ENCODE measurements at places on chromosomes 5 and 9. TPM values are rescaled to one million over a fixed set of nuclear protein-coding genes. Genes with fewer than 3 reads are reported as not detected.

The INSL6 gene
- total RNA-seq: not detected

The IARS1 gene
- total RNA-seq: 115 TPM

The C5 gene
- 1.6 TPM for total RNA-seq

The SPATA31A3 gene
- not detected for total RNA-seq

The NPDC1 gene
- 82.7 TPM for total RNA-seq

The OR1Q1 gene
- not detected for total RNA-seq

The ASS1 gene
- total RNA-seq: 4.8 TPM

The OCLN gene
- 2.9 TPM for total RNA-seq

The RALGPS1 gene
- total RNA-seq: 2.7 TPM

The RIC1 gene
- 18.4 TPM for total RNA-seq

The NR6A1 gene
- 0.50 TPM for total RNA-seq

The PCDHGB6 gene
- total RNA-seq: 0.05 TPM

The GABRA1 gene
- not detected for total RNA-seq

The OR1J2 gene
- not detected for total RNA-seq

The ABL1 gene
- 28.1 TPM for total RNA-seq

The CARD9 gene
- total RNA-seq: 0.22 TPM

The SLC6A3 gene
- not detected for total RNA-seq

The RAB14 gene
- 56.7 TPM for total RNA-seq

The GIN1 gene
- 7.5 TPM for total RNA-seq

The SPATA31C1 gene
- total RNA-seq: not detected

The LRRC19 gene
- not detected for total RNA-seq

The GPR151 gene
- total RNA-seq: not detected

The SH3GL2 gene
- total RNA-seq: not detected
